ENCODE measurements at places on chromosomes 5 and 9.

- DNase-seq: no peak
Observed at GRCh38 chr5:176365351-176366231, at the start of gene ARL10. Gene ARL10, plus strand, starts transcription at chr5:176365487. Its CDS starts 77 bp downstream, at chr5:176365564.

DNA sequence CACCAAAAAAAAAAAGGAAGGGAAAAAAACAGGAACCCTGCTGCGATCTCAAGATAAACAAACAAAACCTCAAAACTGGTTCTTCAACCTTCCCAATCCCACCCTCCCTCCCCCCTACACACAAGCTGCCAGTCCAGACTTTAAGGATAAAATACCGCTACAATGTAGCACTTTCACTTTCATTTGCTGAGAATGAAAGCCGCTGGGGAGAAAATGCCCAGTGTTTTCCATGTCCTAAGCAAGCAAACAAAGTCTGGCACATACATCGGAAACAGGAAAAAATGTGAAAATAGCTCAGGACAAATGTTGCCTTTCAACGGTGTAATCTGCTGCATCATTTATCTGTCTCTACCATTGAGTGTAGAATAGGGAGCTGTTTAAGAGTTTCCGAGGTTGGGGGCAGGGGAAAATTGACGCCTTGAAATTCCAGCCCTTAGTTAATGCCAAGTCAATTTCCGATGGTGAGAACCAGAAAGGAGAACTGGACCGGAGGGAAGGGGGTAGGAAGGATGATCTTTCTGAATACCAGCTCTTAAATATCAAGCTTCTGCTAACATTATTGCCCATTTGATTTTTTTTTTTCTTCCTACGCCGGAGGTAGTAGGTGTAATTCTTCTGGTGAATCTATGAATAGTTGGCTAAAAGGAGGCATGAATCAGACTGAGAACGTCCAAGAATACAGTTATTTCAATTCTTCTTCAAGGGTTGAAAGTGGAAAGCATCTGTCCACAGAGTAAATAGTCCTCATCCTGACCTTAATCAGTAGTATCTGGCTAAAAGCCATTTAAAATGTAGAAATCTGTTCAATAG is 1.2 kb upstream of the ADAMTS6 start:
- peak; percentile 65 for DNase-seq

DNA sequence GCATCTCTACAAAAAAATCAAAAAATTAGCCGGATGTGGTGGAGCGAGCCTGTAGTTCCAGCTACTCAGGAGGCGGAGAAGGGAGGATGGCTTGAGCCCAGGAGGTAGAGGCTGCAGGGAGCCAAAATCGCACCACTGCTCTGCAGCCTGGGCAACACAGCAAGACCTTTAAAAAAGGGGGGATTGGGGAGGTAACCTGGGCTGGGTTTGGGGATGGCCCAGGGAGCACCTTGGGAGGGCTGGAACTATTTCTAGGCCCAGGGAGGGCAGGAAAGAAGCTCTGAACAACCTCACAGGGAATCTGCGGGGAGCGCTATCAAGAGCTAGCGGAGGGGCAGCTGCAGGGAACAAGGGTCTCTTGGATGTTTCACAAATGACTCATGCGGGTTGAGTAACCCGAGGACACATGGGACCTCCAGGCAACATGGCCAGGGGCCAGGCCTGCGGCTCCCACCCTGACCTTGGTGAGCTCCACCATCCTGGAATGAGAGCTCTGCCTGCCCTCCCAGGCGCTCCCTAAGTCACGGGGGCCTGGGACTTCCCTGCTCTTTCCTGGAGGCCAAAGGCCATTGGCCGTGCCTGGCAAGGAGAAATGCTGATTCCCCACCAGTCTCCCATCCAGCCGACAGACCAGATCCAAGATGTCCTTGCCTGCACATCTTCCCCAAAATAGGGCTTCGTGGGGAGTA is 23.4 kb downstream of the SARDH start:
- DNase-seq: no peak

GRCh38 chr5:157252711-157253465 is 13.0 kb upstream of the CYFIP2 start:
- no peak for DNase-seq

DNA sequence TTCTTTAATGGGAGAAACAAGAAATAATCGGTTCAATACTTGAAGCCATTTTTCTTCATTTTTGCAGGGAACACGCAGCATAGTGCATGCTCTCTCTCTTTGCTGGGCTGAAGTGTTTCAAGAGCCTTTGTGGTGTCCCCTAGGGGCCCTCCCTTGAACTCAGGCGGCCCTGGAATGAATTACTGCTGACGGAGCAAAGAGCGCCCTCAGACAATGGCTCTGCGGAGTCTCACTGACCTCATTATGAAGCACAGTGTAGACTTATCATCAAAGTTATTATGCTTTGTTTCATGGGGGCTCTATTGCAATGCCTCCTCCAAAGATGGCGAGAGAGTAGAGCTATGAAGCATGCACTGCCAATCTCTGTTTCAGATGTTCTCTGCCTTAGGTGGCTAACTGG is 64.8 kb upstream of the ADCY2 start:
- no peak for DNase-seq

GRCh38 chr9:78396087-78396486 is 99.2 kb downstream of the PSAT1 start:
- DNase-seq: no peak

DNA sequence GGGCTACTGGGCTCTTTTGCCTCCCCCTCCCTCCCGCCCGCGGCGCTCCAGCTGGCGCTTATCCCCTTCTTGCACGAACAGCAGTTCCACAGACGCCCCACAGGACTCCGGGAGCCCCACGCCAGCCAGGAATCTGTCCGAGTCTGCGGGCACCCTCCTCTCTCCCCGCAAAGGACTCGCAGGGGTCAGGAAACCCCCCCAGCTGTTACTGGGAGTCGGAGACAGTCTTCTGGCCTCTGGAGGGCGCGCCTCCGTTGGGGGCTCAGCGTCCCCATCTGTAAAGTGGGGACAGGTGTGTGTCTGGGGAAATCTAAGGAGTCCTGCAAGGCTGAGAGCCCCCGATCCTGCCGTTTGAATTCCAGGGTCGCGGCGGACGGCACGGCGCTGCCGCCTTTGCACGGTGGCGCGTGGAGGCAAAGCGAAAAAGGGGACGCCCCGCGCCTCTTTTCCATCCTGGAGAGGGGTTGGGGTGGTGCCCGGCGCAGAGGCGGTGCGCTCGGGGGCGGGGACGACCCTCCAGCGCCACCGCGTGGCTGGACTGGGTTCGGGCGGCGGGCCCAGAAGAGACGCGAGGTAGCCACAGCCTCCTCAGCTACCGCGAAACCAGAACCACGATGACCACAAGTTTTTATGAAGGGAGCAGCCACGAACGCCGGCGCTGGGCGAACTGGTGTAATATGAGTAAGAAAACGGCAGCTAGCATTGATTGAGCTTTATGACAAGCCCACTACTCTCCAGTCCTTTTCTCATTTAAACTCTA is 2.8 kb upstream of the CCIN start:
- peak; percentile 72 for DNase-seq

- no peak for DNase-seq
Observed at GRCh38 chr5:96652769-96653454, 9.3 kb upstream of the CAST start.

GRCh38 chr5:132446621-132447020 is 44.0 kb downstream of the IRF1 start:
- no peak for DNase-seq

DNA sequence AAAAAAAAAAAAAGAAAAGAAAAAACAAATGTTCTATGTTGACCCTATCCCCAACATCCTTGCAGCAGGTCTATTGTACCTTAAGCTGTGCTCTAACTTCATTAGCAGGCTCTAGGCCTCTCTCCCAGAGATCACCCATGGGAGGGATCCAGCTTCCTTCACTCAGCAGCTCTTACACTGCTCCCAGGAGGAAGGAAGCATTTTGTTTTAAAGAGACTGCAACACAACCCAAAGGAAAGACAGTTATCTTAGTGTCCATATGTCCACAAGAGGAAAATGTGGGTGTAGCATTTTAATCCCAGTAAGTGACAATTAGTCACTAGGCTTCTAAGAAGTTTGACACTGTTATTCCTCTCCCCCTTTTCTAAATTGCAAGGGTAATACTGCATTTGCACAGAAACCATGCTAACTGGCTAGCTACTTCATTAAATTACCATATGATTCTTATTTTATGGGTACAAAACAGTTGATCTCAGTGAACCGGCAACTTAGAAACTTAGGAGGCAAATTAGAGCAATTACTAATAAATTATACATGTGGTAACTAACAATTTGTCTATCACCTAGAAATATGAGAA is 58.8 kb downstream of the MARCHF3 start:
- DNase-seq: peak; percentile 64

- no peak for DNase-seq
Observed at GRCh38 chr5:143649937-143650621, 161.9 kb upstream of the HMHB1 start.

GRCh38 chr9:91126761-91127445 is 234.8 kb downstream of the AUH start:
- DNase-seq: no peak

- DNase-seq: no peak
Observed at GRCh38 chr5:72209147-72210115, 102.2 kb downstream of the MAP1B start.

DNA sequence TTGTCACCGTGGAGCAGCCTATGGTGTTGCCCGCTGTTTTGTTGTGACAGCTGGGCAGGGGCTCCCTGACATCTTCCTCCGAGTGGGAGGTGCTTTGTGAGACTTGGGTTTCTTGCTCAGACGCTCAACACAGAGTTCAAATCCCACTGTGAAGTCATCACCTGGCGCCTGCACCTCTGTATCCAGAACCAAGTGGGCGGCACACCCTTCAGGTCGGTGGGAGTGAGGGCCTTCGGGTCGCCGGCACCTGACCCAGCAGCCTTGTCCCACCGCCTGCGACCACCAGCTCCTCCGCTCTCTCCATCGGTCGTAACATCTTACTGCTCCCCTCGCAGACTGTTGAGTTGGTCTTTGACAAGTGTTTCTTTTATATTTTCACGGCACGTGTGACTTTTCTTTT is 37.6 kb upstream of the EXOC3 start:
- DNase-seq: no peak

DNA sequence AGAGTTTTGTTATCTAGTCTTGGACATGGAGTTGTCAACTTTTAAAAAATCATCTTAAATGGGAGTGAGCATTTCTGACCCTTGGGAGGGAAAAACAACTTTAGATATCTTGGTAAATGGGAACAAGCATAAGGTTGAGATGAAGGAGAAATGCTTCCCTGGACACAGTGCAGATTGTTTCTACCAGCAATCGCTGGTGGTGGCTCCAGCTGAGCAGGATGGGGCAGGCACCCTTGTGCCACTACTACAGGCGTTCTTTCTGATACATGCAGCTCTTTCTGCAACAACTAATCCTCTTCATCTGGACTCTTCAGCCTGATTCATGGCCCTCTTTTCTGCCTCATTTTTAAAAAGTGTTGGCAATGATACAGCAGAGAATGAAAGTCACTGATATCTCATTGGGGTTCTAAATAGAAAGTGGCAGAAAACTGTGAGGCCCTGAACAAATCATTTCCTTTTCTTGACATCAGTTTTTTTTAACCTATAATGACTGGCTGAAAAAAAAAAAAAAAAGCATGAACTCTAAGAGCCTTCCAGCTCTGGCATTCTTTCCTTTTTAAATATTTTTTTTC is 409.4 kb upstream of the PTGER4 start:
- DNase-seq: no peak

- no peak for DNase-seq
Observed at GRCh38 chr9:96603305-96604003, 16.2 kb downstream of the CDC14B start.

DNA sequence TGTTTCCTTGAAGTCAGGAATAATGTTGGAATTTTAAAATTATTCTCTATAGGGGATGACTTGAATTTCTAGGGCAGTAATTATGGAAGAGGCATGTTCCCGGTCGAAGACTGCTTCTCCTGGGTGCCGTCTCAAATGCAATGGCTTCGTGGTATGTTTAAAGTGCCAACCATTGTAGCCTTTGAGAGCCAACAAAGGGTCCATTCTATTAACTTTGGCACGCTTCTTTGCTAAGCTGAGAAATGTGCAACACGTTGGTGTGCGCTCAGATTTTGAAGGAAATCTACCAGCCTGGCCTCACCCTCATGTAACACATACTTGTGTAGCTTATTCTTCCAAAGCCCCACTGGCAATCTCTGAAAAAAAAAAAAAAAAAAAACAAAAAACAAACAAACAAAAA is 221.2 kb upstream of the ANKH start:
- no peak for DNase-seq

- no peak for DNase-seq
Observed at GRCh38 chr5:158933494-158934318, 166.0 kb downstream of the EBF1 start.

DNA sequence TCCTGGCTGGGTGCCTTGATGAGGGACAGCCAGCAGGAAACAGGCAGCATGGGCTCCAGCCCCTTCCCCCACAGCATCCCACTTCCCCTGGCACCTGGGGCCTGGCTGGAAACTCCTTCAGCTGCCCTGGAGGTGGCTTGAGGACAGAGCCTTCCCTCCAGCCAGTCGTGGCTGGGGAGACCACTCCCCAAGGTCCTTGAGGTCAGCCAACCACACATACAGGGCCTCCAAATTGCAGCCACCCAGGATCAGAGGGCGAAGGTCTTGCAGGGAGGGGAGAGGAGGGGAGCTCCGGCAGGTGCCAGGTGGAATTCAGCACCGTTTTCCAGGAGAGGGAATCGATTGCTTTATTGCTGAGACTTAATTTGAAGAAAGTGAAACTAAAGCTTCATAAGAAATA is 280.4 kb downstream of the PBX3 start:
- DNase-seq: no peak

DNA sequence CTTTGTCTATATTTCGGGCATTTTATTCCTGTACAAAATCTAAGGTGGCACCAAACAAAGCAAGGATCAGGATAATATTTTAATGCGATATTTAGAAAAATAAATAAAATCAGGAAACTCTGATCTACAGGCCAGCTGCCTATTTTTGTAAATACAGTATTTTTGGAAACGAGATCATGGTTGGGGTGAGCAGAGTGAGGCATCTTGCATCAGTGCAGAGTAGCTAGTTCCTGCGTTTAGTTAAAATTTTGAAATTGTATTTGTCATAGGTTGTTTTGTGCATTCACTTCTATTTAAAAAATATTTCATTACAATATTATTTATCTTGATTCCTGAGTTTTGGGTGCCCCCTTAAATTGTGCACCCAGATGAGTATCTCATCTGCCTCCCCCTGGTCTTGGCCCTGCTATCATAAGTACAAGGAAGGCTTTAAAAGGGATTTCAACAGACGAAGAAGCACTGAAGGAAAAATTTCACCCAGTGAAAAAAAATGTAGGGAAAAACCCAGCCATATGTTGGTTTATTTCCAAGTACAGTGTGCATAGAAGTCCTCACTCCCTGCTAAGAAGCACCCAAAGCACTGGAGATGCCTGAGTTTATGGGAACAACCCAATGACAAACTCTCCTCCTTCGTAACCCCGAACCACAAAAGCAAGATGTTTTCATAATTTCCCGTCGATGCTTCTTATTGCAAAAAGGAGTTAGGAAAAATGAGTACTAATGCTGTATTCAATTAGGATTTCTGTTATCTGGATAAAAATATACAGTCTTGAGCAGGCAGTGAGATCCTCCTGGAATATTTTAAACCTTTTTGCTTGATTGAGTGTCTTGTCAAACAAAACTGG is 304.7 kb upstream of the CLINT1 start:
- DNase-seq: no peak

- no peak for DNase-seq
Observed at GRCh38 chr9:82805027-82805426, 257.9 kb downstream of the RASEF start.

GRCh38 chr5:135326296-135327254 is 72.5 kb downstream of the MACROH2A1 start:
- DNase-seq: no peak

GRCh38 chr5:65880496-65881072 is 45.8 kb upstream of the ERBIN start:
- no peak for DNase-seq

Data from hematopoietic multipotent progenitor cell treated with erythropoietin and hydrocortisone succinate and interleukin-3 and kit ligand, for 17 days (in vitro differentiated cells).